ENCODE measurements at places on chromosomes 12 and 14.

DNA sequence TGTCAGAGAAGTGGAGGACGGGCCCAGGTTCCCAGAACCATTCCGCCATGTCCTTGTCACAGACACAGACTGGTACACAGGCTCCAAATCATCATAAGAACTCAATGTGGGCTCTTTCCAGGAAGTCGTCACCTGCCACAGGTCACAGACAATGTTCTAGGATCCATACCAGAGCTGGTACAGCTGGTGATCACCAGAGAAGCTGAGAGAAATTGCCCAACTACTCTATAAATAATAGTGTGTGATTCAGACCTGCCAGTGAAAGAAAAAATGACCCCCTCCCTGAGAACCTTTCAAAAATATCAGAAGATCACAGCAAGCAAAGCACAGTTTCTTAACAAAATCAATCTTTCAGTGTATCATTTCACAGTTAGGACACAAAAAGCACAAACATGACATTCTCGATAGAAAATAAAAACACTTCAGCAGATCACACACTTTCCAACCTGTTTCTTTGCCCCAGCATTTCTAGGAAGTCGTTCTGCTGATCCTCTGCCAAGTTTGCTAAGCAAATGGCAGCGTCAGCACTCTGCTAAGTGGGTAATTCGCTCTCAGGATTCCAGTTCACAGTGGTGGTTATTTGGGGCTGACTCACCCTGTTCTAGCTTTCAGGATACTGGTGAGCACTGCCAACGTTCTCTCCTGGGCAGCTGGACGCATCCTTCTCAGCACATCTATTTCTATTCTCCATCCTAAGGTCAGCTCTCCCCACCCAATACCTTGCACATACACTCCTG lies 223.3 kb upstream of the SFSWAP start:
- no peaks in the 10 kb centered on the region for H3K36me3 ChIP-seq
- no peaks in the 10 kb centered on the region for H3K4me1 ChIP-seq
- DNase-seq: no peak
- H3K27ac ChIP-seq: no peak overlapping the region

- peaks cover 3% of the 10 kb centered on the region for H3K4me1 ChIP-seq
- H3K4me3 ChIP-seq: no peak overlapping the region
- DNase-seq: peak; percentile 33
- H3K36me3 ChIP-seq: no peaks in the 10 kb centered on the region
- H3K27me3 ChIP-seq: peaks cover 3% of the 10 kb centered on the region
- no peak overlapping the region for H3K27ac ChIP-seq
Observed at GRCh38 chr12:127925971-127926370, 341.0 kb upstream of the TMEM132C start.

DNA sequence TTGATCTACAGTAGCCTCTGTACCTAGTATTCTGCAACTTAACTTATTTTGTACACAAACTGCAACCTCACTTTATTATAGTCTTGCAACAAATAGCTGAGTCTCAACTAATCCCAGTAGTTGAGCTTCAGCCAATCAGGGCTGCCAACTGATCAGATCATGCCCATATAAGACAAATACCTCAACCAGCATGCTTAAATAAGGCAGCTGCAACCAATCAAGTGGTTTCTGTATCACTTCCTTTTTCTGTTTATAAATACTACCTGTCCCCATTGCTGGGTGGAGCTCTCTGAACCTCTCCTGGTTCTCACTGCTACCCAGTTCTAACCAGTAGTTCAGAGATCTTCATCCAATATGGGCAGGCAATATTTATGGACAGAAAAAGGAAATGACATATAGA lies 248.5 kb upstream of the FBXO33 start:
- no peaks in the 10 kb centered on the region for H3K36me3 ChIP-seq
- H3K27ac ChIP-seq: no peak overlapping the region
- no peaks in the 10 kb centered on the region for H3K27me3 ChIP-seq
- H3K4me1 ChIP-seq: peaks cover 25% of the 10 kb centered on the region
- no peak for DNase-seq

DNA sequence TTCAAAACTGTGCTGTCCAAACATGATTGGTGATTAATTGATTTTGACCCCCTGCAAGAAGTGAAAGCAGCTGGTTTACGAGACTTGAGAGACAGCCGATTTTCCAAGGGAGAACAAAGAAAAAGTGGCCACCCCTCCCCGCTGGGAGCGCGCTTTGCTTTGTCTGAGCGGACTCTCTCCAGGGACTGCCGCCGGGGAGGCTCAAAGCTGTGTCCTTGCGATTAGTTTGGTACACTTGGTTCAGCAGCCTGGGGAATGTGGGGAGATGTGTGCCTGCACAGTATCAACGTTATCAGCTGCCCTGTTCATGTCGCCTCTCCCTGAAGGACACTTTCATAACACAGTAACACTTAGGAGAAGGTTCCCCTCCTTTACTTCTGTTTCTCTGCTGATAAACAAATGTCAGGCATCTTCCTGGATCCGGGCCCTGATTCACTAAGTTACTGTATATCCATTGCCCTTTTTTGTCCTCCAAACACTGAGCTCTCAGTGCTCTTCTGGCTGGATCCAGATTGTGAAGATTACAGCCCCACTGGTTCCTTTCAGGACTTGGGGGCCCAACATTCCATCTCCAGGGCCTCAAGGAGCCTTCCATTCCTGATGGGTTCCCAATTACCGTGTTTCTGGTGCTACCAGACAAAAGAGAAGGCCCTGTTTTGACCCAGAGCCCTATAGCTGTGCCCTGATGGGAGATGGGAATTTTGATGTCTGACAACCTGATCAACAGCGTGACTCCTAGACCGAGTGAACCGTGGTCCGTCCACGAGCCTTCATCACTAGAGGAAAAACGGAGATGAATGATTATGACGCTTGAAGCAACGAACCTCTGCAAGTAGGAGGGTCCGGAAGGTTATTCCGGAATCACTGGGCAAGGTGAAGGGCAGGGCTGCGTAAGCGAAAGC lies 31.7 kb upstream of the TUBA1C start:
- peak overlapping the region; percentile 62 for H3K4me3 ChIP-seq
- H3K27me3 ChIP-seq: peaks cover 7% of the 10 kb centered on the region
- peak; percentile 73 for DNase-seq

- no peak overlapping the region for H3K4me3 ChIP-seq
- no peaks in the 10 kb centered on the region for H3K4me1 ChIP-seq
- H3K27me3 ChIP-seq: no peaks in the 10 kb centered on the region
- no peak overlapping the region for H3K27ac ChIP-seq
Observed at GRCh38 chr12:81530352-81530751, 228.8 kb downstream of the PPFIA2 start.

DNA sequence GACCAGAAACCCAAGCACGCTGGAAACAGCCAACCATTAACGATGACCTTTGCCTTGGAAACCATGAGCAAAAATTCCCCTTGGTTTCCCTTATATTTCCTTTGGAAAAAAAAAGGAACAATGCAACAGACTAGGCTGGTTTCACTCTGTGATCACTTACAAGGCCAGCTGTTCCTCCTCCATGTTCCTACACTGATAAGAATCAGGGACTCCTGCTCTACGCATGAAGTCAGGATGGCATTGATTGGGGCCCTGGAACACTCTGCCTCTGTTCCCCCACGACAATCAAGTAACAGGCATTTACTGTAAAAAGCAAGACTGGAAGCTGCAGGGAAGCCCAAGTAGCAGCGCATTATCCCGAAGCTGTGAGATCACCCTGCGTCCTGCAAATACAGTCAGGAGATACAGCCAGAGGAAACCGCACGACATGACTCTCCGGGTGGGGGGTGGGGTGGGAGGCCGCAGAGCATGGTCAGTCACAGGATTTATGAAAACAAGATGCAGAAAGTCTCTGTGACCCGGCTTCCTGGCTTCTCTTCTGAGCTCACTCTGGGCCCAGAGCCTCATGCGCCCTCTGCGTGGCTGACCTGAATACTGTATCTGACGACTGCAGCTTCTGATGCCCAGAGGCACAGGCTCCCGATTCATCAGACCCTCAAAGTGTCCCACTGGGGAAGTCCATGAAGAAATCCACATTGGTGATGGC lies 31.1 kb downstream of the SSH1 start:
- peaks cover 80% of the 10 kb centered on the region for H3K4me1 ChIP-seq
- no peak for DNase-seq
- peaks cover 7% of the 10 kb centered on the region for H3K27me3 ChIP-seq
- H3K36me3 ChIP-seq: peaks cover 49% of the 10 kb centered on the region

DNA sequence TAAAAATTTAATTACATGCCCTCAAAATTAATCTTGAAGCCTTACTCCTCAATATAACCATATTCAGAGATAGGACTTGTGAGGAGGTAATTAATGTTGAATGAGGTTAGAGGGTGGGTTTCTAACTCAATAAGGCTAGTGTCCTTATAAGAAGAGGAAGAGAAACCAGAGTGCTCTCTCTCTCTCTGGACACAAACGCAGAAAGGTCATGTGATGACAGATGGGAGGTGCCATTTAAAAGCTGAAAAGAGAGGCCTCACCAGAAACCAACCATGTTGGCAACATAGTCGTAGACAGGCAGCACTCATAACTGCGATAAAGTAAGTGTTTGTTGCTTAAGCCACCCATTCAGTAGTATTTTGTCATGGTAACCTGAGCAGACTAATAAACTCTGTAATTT lies 378.5 kb upstream of the LMO3 start:
- H3K27me3 ChIP-seq: no peaks in the 10 kb centered on the region
- no peak overlapping the region for H3K4me3 ChIP-seq
- no peak for DNase-seq
- H3K27ac ChIP-seq: no peak overlapping the region

- peaks cover 31% of the 10 kb centered on the region for H3K4me1 ChIP-seq
- peaks cover 2% of the 10 kb centered on the region for H3K27me3 ChIP-seq
- DNase-seq: no peak
- H3K4me3 ChIP-seq: no peak overlapping the region
- H3K36me3 ChIP-seq: no peaks in the 10 kb centered on the region
Observed at GRCh38 chr12:90360300-90360699, 594.7 kb downstream of the CCER1 start.

GRCh38 chr12:71900091-71900490 lies 38.6 kb upstream of the TPH2 start:
- no peak for DNase-seq
- H3K4me1 ChIP-seq: no peaks in the 10 kb centered on the region
- H3K4me3 ChIP-seq: no peak overlapping the region
- H3K27me3 ChIP-seq: no peaks in the 10 kb centered on the region
- no peak overlapping the region for H3K27ac ChIP-seq
- H3K36me3 ChIP-seq: peaks cover 49% of the 10 kb centered on the region

- H3K36me3 ChIP-seq: no peaks in the 10 kb centered on the region
- peaks cover 42% of the 10 kb centered on the region for H3K4me1 ChIP-seq
- H3K4me3 ChIP-seq: peak overlapping the region; percentile 79
- peak; percentile 4 for DNase-seq
Observed at GRCh38 chr14:71319666-71320065, 412.4 kb downstream of the PCNX1 start.

GRCh38 chr14:61211476-61212255 lies 69.5 kb downstream of the TMEM30B start:
- H3K4me3 ChIP-seq: peak overlapping the region; percentile 39
- DNase-seq: no peak
- H3K36me3 ChIP-seq: no peaks in the 10 kb centered on the region
- H3K27ac ChIP-seq: peak overlapping the region; percentile 88
- H3K4me1 ChIP-seq: peaks cover 56% of the 10 kb centered on the region

GRCh38 chr14:103267226-103267910 lies 66.7 kb upstream of the EIF5 start:
- H3K4me3 ChIP-seq: peak overlapping the region; percentile 2
- no peak for DNase-seq
- peaks cover 5% of the 10 kb centered on the region for H3K36me3 ChIP-seq
- H3K4me1 ChIP-seq: peaks cover 13% of the 10 kb centered on the region
- H3K27me3 ChIP-seq: peaks cover 7% of the 10 kb centered on the region

GRCh38 chr14:38762845-38763244 lies 340.2 kb downstream of the SEC23A start:
- H3K4me1 ChIP-seq: peaks cover 10% of the 10 kb centered on the region
- no peak overlapping the region for H3K4me3 ChIP-seq
- no peak overlapping the region for H3K27ac ChIP-seq
- DNase-seq: no peak
- H3K27me3 ChIP-seq: no peaks in the 10 kb centered on the region

DNA sequence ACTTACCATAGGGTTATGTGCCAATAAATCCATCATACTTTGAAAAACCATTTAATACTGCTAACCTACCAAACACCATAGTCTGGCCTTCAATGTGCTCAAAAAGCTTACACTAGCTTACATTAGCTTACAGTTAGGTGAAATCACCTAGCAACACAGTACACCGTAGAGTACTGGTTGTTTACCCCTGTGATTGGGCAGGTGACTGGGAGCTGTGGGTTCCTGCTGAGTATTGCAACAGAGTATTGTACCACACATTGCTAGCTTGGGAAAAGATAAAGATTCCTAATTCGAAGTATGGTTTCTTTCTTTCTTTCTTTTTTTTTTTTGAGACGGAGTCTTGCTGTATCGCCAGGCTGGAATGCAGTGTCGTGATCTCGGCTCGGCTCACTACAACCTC lies 5.6 kb downstream of the ATP5MC2 start:
- peaks cover 2% of the 10 kb centered on the region for H3K27me3 ChIP-seq
- H3K4me3 ChIP-seq: no peak overlapping the region
- H3K36me3 ChIP-seq: peaks cover 75% of the 10 kb centered on the region
- DNase-seq: no peak
- H3K4me1 ChIP-seq: peaks cover 23% of the 10 kb centered on the region

- H3K27ac ChIP-seq: no peak overlapping the region
- H3K27me3 ChIP-seq: peaks cover 71% of the 10 kb centered on the region
- no peaks in the 10 kb centered on the region for H3K4me1 ChIP-seq
- H3K4me3 ChIP-seq: no peak overlapping the region
- no peaks in the 10 kb centered on the region for H3K36me3 ChIP-seq
Observed at GRCh38 chr12:49305762-49306510, 11.0 kb downstream of the PRPH start.

GRCh38 chr12:66555113-66555512 lies 123.8 kb downstream of the GRIP1 start:
- H3K36me3 ChIP-seq: no peaks in the 10 kb centered on the region
- no peak for DNase-seq
- H3K4me1 ChIP-seq: no peaks in the 10 kb centered on the region
- H3K27me3 ChIP-seq: no peaks in the 10 kb centered on the region
- H3K4me3 ChIP-seq: no peak overlapping the region
- H3K27ac ChIP-seq: no peak overlapping the region

DNA sequence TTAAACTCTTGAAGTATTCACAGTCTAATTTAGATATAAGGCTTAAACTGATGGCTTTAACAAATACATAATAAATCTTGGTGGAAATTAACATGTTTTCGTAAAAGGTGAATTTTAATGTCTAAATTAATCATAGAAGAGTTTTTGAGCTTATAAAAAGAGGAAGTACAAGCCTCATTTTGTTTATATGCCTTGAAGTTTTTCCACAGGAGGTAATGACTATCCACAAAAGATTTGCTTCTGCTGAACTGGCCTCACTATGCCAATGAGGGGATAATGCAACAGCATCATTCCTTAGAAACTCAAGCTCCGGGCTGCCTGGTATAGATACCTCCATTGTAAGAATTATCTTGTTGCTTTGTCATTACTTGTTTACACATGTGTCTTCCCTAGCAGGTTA lies 175.6 kb downstream of the DUSP6 start:
- no peak overlapping the region for H3K4me3 ChIP-seq
- H3K36me3 ChIP-seq: peaks cover 10% of the 10 kb centered on the region
- H3K27ac ChIP-seq: no peak overlapping the region
- no peak for DNase-seq
- H3K4me1 ChIP-seq: no peaks in the 10 kb centered on the region

GRCh38 chr14:23589606-23590005 lies 11.0 kb upstream of the JPH4 start:
- no peak overlapping the region for H3K4me3 ChIP-seq
- H3K27ac ChIP-seq: no peak overlapping the region
- H3K36me3 ChIP-seq: no peaks in the 10 kb centered on the region
- peaks cover 24% of the 10 kb centered on the region for H3K27me3 ChIP-seq
- H3K4me1 ChIP-seq: peaks cover 13% of the 10 kb centered on the region

Data from nephron progenitor cell (in vitro differentiated cells).